HTR-8/SVneo (cell line): ENCODE measurements at places on chromosomes 2 and 18.
A peak's percentile ranks its signal among the peaks of the same experiment; 100 is the strongest.

DNA sequence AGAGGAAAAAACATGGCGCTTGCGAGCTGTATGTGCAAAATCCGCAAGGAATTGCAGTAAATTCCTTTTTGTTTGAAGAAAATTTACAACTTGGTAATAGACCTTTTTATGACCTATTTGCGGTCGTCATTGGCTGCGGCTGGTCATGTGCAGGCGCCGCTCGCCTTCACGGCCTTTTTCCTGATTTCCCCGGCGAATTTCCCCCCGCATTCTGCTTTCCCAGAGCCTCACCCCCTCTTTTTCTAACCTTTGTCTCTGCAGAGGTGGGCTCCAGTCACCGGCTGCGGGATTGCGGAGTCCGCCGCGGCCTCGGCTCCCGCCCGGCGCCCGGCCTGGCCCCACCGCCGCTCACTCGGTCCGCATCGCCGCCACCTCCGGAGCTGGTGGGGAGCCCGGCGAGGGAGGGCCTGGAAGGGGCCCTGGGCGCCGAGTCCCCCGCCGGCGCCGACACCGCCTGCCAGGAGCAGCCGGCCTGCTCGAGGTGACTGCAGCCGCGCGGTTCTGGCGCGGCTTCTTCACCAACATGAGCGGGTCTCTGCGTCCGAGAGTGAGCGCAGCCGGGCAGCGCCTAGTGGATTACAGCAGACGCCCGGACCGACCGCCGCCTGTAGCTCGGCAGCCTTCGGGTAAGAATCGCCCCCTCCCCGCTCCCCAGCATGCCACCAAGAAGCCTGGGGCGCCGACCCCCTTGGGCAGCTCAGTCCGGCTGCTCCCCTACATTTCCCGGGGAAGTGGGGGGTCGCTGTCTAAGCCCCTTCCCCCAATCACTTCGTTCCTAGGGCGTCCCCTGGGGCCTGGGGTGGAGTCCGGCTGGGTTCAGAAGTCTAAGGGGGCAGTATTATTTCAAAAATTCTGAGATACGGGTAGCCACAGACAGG lies 7.1 kb downstream of the HOXD8 start:
- peak; percentile 45 for DNase-seq

DNA sequence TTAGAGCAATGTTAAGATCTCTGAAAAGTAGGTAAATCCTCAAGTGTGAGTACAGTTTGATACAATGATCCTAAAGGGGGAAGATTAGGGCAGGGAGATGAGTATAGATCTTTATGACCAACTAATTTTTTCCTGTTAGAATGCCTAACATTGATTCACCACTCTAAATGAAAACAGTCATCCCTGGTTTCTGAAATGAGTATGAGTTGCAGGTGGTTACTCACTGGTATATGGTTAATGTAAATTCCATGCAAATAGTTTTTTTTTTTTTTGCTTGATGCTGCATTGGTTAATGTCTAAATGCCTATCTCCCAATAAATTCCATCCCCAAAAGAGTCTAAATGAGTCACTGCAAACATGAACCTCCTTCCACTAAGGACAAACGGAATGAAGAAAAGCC lies 55.0 kb upstream of the SERPINB2 start:
- DNase-seq: peak; percentile 10

DNA sequence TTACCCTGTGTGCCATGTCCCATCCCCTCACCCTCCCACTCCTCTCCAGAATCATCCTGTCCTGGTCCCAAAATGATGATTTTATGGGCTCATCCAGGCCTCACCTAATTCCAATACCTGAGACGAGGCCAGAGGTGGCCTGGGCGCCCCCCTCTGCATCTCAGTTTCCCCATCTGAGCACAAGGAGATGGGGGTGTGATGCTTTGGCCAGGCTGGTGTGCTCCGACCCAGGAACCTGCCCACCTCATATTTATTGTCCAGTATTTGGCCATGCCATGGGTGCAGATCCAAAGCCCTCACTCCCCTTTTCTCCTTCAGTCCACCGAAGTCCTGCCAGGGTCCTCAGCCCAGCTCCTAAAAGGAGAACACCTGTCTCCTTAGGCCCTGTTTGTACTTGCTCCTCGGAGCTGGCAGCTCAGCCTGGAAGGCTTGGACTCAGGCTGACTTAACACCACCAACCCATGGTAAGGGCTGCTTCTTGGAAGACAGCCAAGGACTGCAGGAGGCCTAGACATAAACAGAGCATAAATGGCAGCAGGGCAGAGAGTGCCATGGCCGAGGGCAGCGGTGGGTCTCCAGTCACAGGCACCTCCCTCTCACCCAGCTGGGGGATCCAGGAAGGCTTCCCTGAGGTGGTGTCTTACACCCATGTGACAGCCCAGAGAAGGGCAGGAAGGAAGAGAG lies 3.6 kb downstream of the TEX51 start:
- DNase-seq: no peak

DNA sequence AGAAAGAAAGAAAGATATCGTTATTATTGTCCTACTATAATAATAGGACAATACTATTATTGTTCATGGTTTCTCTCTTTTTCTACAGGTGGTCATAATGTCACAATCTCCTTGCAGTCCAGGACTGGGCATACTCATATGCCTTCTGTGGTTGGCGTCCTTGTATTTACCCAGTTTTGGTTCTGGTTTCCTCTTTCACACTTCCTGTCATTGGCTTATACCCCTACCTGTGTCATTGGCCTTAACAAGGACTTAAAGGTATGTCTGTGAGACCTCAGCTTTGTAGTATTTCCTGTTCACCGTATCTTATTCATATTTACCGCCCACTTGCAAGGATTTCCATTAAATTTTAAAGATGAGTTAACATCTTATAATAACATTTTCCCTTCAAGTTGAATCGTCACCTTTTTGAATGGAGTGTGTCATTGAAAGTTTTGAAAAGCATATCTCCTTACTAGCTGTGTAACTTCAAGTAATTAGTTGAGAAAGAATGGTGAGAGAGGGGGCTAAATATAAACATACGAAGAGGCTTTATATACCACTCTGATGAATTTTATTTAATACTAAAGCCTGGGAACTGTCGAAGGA lies 36.5 kb upstream of the HTR2B start:
- DNase-seq: no peak

GRCh38 chr2:134600208-134600607 lies 118.6 kb downstream of the TMEM163 start:
- no peak for DNase-seq

- no peak for DNase-seq
Measured at GRCh38 chr2:238601433-238602222, 174.9 kb downstream of the ASB1 start.

- no peak for DNase-seq
Measured at GRCh38 chr2:121694398-121695170, 42.1 kb downstream of the NIFK start.

GRCh38 chr2:188977317-188977716 lies 3.1 kb downstream of the COL3A1 start:
- DNase-seq: no peak

DNA sequence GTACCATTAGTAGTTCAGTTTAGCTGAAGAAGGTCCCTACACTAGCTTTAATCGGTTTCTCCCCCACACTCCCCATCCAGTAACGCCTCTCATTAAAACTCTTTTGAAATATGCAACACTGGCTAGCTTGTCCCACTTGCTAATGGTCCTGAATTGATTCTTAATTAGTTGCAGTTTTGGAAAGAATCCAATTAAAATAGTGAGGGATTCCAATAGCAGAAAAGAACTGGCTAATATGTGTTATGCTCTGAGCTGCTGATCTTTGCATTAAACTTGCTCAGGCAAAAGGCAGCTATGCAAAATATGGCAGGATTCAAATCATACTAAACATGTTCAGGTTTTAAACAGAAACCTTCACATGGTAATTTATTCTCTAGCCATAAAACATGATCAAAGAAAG lies 252.5 kb upstream of the HNRNPA3 start:
- DNase-seq: no peak

- no peak for DNase-seq
Measured at GRCh38 chr2:171253900-171254650, 93.4 kb upstream of the TLK1 start.

DNA sequence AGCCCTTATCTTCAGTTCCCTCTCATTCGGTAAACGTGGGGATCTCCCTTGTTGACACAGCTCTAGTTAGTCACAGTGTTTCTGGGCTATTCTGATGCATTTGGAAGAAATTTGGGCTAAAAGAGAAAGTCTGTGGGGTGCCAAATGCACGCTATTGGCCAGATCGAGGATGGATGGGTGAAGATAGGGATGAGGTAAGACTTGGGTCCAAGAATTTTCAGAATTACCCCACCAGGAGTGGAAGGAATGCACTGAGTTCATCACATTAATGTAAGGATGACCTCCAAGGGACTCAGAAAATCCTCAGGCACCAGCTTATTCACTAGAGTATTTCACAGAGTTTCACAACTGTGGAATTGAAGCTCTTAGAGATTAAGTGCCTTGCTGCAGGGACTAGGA lies 49.3 kb downstream of the NRP2 start:
- no peak for DNase-seq

DNA sequence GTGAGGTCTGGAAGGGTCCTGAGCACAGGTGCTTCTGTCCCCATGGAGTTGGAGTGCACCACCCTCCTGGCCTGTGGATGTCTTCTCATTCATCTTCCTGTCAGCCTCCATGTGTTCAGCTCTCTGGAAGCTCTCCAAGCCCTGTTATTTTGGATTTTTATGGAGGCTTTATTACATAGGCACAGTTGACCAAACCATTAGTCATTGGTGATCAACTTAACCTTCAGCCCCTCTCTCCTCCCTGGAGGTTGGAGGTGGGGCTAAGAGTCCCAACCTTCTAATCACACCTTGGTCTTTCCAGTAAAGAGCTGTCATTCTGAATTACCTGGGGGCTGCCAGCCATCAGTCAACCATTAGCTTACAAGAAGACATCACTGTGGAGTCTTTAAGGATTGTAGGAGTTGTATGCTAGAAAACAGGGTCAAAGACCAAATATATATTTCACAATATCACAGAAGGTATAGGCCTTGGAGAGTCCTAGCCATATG lies 7.5 kb upstream of the MCFD2 start:
- no peak for DNase-seq

- no peak for DNase-seq
Measured at GRCh38 chr2:189599245-189599644, 18.7 kb upstream of the SLC40A1 start.

- no peak for DNase-seq
Measured at GRCh38 chr2:96930351-96931010, 55.9 kb downstream of the FAM178B start.

- DNase-seq: no peak
Measured at GRCh38 chr2:156321243-156321904, 11.1 kb downstream of the NR4A2 start.

- DNase-seq: no peak
Measured at GRCh38 chr2:95374921-95375471, 27.5 kb upstream of the FAHD2A start.

GRCh38 chr2:182619276-182619675 lies 96.8 kb upstream of the DNAJC10 start:
- no peak for DNase-seq

DNA sequence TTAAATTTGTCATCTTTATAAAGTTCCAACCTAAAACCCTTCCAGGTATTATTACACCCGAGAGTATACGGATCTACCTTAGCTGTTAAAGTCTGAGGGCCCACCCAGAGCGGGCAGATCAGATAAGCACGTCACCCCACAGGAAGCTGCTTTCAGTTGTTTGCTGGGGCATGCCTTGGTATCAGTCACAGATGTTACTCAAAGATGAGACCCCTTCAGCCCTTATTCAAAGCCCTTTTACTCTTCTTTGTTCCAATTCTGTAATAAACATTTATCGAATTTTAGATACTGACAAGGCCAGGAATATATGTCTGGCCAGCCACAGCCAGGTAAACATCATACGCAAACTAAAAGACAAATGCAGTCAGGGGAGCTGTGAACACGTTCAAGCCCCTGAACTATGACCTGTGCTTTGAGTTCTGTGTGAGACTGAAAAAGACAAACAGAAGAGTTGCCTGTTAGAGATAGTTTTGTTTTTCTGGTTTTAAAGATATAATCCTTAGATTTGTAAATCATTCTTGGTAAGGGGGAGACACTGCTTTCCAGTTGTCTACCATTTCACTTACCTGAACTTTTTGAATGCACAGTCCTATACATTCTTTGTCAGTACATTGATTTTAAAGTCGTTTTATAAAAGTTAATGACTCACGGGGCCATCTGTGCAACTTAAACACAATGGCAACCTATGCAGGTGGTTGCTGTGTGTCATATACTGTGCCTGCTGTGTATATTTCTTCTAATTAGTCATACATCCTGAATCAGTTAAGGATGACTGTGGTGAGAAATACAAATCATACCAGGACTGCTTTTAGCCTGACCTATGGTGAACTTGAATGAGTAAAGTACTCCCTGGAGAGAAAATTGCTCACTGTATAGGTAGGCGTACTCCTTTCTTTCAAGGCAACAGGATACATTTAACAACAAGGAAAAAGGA lies 100.5 kb upstream of the ITPRID2 start:
- peak; percentile 60 for DNase-seq

GRCh38 chr2:112733871-112734270 lies 13.1 kb downstream of the NT5DC4 start:
- no peak for DNase-seq

DNA sequence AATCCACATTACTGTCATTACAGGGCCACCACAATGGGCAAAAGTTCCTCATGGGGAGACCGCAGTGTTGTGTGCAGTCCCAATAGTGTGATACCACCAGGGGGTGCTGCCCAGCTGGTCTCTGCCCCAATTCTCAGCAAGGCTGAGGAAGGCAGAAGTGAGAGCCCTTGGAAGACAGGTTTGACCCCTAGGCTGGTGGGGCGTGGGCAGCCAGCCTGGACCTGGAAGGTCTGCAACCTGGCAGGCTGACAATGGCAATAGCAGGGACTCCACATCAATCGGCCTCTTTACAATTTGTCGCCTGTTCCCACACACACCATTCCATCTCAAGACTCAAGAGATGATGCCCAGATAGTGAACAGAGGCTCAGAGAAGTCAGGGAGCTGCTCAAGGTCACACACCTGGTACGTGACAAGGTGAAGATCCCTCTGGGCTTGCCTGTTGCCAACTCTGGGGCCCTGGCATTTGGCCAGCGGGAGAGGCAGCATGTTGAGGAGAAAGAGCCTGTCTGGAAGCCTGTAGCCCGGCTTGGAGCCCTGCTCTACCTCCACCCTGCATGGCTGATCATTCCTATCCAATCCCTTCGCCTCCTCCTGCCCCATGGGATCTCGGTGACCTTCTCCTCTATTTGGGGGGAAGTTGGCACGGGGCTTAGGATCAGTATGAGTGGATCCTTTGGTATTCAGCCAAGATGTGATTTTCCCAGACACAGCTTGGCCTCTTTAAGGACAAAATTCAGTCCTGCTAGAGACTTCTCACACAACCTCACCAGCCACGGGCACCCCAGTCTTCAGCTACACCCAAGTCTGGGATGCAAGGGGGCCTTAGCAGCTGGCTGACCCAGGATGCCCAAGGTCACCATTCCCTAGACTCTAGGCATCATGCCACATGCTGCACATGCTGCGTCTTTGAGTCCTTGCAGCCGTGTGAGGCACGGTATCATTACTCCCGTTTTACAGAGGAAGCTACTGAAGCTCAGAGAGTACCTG lies 2.9 kb upstream of the ATOH8 start:
- peak; percentile 81 for DNase-seq
